SIG-M5 (cell line): ENCODE measurements at places on chromosomes 2 and 18.

GRCh38 chr2:146597291-146597690, 1247.5 kb upstream of the ACVR2A start:
- DNase-seq: no peak

DNA sequence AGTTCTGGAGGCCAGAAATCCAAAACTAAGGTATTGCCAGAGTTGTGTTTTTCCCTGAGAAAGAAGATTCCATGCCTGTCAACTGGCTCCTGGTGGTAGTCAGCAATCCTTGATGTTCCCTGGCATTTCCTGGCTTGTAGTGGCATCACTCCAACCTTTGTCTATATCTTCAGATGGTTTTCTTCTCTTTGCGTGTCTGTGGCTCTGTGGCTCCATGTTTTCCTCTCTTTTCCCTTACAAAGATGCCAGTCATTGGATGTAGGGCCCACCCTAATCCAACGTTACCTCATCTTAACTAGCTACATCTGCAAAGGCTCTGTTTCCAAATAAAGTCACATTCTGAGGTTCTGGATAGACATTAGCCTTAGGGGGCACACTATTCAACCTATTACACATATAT, 41.8 kb downstream of the SLC14A1 start:
- no peak for DNase-seq

GRCh38 chr2:68295516-68295915, 24.2 kb downstream of the CNRIP1 start:
- no peak for DNase-seq

GRCh38 chr18:45254709-45255082, 360.6 kb upstream of the SLC14A2 start:
- DNase-seq: no peak

DNA sequence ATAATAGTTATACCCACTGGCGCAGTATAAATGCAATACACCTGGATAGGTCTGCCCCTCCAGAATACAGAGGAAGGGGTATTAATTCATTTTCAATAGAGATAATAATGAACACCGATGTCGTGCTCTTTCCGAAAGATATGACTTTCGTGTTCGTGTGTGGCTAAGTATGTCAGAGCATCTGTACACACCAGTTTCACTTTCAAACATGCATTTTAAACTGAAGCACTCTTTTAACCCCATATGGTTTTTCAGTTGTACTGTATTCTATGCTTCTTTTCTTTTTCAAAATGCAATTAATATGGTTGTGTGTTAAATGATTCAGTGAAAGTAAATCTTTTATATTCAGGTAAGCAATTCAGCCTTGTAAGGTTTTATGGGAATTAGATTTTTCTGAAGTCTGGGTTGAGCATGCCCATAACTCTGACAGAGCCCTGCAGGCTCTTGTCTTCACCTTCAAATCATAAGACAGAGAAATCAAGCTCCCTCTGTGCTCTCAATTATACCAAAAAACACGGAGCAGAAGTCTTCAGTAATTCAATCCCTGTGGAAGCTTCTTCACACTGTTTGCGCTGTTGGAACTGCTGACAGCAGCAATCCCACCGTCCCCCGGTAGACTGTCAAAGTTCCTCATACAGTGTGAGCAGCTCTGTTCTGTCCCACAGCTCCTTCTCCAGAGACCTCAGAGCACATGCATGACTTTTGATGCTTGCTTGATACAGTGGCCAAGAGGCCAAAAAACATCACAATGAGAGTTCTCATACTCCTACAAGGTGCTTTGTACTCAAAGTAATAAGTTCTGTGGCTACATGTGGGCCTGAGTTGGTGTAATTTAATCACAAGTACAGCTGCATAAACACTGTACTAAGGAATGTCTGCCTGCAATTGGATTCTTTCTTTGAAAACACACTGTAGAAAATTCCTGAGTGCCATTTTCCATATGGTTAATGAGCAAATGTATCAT, 186.8 kb downstream of the ZNF521 start:
- DNase-seq: no peak

DNA sequence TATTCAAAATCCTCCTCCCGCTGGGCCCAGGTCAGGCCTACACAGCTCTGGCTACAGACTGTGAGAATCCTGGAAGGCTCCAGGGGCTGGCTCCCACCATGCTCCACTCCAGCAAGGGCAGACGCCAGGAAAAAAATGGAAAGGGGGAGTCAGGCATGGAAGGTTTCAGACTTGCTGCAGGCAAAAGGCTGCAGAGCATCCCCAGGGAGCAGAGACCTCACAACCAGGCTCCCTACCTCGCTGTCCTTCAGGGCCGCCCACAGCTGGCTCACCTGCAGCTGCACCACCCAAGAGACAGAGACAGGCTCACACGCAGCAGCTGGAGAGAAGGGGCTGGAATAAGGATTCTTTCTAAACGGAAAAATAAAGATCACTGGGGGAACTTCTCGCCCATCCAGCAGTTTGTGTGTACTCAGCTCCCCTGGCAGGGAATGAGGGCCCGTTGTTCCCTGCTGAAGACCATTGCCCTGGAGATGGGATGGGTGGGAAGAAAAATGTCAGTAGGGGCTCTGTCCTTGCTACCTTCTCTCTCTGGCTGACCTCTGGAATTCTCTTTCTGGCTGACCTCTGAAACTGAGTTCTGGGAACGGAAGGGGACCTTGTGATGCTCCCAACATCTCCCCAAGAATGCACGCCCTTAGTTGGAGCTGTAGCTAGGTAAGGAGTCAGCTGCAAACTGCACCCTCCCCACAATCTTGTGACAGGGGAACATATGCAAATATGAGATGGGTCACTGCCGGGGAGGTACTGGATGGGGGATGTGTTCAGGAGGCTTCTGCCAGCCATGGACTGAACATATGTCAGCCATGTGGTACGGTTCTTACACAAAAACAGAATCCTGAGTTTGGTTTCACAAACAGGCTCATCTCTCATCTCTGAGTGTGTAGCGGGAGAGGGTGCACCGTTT, 34.5 kb downstream of the BCL2 start:
- no peak for DNase-seq

DNA sequence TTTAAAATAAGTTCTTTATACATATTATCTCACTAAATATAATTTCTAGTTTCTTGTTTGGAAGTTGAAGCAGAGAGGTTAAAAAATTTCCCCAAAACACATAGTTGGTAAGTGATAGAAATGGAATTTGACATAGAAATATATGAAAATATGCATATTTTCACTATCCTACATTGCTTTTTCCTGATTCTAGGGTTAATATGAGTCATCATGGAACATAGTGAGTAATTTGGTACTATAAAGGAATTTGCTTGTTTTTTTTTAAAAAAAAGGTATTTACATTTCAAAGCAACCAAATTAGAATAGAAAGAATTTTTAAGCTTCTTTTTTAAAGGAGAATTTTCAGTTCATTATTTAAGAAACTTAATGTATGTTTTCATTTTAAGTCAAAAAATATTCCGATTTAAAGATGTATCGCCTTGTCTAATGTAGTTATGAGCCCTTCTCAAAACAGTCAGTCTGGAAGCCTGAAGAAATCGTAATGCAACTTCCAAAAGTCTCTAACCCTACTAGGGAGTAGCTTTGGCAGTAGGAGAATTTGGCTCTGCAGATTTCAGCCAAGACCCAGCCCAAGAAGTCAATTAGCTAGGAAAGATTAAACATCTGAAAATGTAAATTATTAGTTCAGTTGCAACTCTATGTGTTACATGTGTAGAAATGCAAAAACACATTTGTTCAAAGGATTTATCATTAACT, 147.3 kb downstream of the RDH14 start:
- DNase-seq: no peak

DNA sequence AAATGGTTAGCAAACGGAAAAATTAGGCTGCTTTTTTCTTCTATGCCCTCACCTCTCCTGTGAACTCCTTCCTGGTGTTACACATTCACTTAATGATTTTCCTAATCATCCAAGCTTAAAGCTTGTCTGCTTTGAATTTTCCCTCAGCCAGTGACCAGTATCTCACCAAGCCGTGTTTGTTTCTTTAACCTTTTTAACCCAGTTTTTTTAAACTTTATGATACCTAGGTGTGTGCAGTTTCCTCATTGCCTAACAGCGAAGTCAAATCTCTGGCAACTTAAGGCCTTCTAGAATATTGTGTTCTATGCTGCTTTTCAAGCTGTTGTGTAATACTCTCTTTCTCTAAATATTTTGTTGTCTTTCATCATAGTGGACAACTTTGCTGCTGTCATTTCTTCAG, 113.0 kb downstream of the PIK3C3 start:
- no peak for DNase-seq

GRCh38 chr2:147355706-147356105, 489.1 kb upstream of the ACVR2A start:
- no peak for DNase-seq

DNA sequence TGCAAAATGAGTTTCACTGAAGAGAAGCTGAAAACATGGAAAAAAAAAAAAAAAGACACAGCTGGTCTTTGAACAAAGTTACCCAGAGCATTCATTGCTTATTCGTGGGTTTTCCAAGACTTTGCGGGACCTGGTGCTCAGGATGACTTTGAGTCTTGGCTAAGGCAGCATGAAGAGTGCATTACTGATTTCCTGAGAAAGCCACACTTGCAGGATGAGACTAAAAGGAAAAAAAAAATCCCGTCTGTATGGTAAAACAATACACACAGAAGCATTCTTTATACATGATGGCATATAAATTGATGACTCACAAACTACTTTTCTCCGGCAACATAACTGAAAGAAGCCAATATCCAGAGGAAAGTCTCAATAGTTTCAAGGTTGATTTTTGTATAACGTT, 195.4 kb downstream of the SPP2 start:
- no peak for DNase-seq

GRCh38 chr2:150465703-150466569, 21.5 kb downstream of the RND3 start:
- DNase-seq: no peak

- no peak for DNase-seq
Observed at GRCh38 chr2:26305540-26305939, 40.4 kb upstream of the SELENOI start.

DNA sequence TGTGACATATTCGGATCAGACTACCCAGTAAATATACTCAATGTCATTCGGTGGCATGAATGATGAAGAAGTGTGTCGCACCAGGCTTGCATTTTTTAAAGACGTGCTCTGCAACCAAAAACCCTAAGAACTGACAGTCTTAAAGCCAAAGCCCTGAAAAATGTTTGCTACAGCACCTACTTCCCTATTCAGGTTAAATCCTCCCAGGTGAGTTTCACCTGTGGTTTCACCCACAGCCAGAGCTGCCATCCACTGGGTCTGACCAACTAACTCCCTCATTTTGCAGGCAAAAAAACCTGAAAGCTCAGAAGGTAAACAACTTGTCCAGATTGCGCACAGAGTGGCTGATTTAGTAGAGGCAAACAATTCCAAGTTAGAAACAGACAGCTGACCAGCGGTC, 222.3 kb upstream of the MGAT5 start:
- DNase-seq: no peak

- DNase-seq: no peak
Observed at GRCh38 chr2:52414561-52415295, 1352.9 kb upstream of the CHAC2 start.

DNA sequence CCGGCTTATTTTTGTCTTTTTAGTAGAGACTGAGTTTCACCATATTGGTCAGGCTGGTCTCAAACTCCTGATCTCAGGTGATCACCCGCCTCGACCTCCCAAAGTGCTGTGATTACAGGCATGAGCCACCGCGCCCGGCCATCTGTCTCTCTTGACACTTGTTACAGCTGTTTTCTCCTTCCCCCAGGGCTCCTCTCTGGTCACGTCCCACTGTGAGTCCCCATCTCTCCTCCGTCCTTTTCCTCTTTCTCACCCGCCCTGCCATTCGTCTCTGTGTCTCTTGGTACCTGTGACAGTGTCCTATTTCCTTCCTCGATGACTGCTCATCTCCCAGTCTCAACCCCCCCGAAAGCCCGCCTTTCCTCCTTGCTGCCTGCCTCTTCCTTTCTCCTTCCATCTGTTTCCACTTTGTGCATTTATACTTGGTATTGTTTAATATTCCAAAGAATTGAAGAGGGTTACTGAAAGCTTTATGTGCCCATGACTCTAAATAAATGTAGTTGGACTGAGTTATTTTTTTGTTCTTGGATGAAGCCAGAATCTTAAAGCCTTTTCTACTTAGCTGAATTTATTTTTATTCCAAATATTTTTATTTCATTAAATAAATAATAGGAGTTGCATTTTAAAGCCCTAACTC, 241.5 kb downstream of the SH3RF3 start:
- DNase-seq: no peak

GRCh38 chr2:206968134-206969086, 29.1 kb downstream of the CPO start:
- DNase-seq: no peak

DNA sequence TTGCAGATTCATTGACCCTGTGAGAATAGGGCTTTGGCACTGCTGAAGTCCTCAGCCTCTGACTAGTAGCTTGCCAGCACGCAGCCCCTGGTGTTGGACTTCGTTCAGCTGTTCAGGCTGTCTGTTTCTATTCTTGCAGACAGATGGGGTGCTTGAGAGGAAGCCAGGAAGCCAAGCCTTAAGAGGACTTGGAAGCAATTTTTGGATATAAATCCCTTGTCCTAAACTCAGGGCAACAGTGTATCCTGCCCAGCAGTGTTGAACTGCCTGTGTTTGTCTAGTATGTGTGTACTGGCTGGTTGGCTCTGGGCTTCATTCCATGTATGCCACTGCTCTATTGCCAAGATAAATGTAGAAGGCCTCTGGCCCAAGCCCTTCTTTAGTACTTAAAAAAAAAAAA, 108.6 kb downstream of the COMMD1 start:
- DNase-seq: no peak

GRCh38 chr18:74132201-74132600, 15.4 kb downstream of the FBXO15 start:
- DNase-seq: no peak

GRCh38 chr2:237059155-237059875, 26.4 kb upstream of the COPS8 start:
- no peak for DNase-seq

DNA sequence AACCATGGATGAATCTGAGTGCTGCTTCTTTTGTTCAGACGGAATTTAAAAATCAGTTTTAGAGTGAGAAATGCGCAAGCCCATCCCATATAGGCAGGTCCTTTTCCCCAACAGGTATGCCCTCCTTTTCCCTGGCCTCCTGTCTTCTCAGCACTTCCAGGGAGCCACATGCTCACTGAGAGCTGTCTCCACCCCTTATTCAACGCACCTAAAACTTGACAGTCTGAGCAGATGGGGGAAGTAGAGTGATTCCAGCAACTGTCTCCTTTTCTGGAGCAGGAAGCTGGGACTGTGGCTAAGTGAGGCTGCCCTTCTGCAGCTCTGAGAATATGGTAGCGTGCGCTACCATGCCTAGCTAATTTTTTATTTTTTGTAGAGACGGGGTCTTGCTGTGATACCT, 53.1 kb upstream of the NOSTRIN start:
- DNase-seq: no peak

GRCh38 chr2:176124947-176125771, 2.6 kb downstream of the HOXD9 start:
- DNase-seq: no peak

DNA sequence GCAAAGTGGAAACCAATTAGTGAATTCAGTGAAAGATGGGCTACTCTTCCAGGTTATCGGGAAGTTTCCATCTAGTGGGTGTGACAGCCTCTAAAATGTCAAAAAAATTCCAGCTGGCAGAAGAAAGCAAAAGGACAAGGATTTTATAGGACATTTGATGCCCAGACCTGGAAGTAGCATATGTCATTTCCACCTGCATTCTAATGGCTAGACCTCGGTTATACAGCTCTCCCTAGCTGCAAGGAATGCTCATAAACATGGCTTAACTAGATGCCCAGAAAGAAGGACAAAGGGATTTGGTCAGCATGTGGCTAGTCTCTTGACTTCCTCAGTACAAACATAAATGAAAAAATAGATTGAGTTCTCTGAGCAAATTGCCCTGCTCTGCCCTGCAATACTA, 215.4 kb downstream of the NYAP2 start:
- DNase-seq: no peak
